HL-60 (cell line): ENCODE measurements at places on chromosomes 12 and 14.

DNA sequence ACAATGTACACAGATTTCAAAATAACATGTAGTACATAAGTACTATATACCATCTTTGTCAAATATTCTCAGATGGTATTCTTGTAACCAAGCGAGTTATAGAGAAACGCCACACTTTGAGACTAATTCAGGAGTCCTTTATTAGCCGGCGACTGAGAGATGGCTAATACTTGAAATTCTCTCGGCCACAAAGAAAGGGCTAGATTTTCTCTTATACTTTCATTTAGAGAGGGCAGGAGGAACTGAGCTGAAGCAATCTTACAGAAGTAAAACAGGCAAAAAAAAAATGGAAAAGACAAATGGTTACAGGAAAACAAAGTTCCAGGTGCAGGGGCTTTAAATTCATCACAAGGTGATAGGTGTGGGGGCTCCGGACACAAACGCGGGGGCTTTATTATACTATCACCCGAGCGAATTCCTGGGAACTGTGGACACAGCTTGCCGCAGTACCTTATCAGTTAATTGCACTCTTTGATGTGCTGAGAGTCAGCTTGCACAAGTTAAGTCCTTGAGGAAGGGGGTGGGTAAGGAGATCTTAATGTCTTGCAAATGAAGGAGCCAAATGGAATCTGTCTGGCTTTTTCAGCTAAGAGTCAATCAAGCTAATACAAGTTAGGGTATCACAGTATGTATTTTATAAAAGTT, 382.3 kb downstream of the KCNH5 start:
- no peak for DNase-seq

GRCh38 chr12:14066021-14066420, 84.6 kb upstream of the GRIN2B start:
- DNase-seq, result no peak

- DNase-seq, result no peak
These were observed 20.0 kb upstream of the SLC15A5 start for GRCh38 chr12:16297521-16297920.

DNA sequence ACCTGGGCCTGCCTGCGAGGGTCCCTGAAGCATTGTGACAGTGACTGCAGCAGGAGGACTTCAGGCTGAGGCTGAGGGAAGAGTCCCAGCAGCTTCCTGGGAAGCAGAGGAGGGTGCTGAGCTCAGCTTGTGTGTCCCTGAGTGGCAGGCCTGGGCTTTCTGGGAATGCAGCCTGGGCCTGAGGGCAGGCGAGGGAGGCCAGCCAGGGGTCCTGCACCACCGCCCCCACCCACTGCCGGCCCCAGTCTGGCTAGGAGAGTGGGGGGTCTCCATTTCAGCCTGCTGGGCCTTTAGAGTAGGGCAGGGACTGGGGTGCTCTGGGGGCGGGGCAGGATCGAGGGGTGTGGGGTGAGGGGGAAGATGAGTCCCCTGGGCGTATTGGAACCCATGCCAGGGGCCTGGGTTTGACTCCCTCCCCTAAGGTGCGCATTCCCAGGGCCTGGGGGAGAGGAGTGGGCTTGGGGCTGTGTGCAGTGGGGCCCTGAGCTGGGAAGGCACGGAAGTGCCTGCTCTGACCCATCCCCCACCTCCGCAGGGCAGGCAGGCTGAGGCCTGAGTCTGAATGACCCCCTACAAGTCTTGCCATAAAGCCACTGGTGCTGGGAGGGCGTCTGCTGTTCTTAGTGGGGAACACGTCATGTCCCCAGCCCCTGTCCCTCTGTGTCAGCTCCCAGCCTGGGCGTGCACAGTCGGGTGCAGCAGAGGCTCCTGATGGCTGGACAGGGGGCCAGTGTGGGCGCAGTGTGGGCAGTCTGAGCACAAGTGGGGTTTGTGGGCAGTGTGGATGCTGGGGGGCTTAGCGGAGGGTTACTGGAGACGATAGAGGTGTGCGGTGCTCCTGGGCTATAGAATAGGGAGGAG, 46.4 kb downstream of the KRT80 start:
- DNase-seq, result no peak
